Fibroblast of mammary gland (primary cell): ENCODE measurements at places on chromosomes 1 and 21.
A peak's percentile ranks its signal among the peaks of the same experiment; 100 is the strongest.

- no peak for DNase-seq
Observed at GRCh38 chr1:16393570-16394521, 26.8 kb downstream of the SZRD1 start.

- DNase-seq = peak; percentile 53
Observed at GRCh38 chr1:41576620-41577019, 92.1 kb upstream of the EDN2 start.

DNA sequence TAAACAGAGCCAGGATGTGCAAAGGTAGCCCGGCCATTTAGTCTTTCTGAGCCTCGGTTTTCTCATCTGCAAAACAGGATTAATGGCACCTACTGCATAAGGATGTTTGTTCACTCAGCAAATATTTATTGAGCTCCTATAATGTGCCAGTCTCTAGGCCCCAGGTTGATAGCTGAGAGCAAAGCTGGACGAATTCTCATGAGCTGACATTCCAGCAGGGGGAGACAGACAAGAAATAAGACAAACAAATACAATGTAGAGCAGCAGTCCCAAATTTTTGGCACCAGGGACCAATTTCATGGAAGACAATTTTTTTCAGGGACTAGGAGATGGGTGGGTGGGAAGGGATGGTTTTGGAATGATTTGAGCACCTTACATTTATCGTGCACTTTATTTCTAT lies 74.3 kb upstream of the PAX7 start:
- peak; percentile 26 for DNase-seq

GRCh38 chr1:41683681-41684500 lies 199.4 kb upstream of the EDN2 start:
- DNase-seq = peak; percentile 60

DNA sequence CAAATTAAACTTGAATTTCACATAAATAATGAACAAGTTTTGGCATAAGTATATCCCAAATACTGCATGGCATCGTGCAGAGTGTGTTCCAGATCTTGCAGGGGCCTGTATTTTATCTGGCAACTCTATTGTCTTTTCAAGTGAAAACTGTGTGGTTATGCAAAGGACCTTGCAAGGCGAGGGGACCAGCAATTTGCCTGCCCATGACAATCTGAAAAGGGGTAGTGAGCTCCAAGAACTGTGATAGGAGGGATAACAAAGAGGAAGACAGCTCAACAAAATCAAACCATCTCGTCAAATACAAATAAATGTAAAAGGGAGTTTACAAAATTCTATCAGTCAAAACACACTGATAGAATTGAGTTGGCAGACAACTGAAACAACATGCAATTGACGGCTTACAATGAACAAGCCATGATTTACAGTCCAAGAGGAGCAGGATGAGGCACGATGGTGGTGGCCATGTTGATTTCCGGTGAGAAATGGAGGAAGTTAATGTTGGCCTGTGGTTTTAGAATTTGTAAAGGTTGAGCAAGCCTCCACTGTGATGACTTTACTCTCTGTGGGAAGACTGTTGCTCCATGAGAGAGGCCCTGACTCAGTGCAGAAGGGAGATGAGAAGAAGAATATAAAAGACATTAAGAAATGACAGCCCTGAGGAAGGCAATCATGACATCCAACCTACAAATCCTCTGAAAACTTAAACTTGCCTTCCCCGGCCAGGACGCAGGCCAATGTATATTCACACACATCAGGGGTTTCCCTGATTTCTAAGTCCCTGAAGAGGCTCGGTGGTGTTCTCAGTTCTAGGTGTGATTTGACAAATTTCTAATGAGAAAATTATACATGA lies 132.2 kb downstream of the ADSS2 start:
- peak; percentile 94 for DNase-seq

- DNase-seq = no peak
Observed at GRCh38 chr1:179598631-179599030, 7.0 kb downstream of the TDRD5 start.

- DNase-seq = no peak
Observed at GRCh38 chr1:167792188-167792565, 70.4 kb downstream of the MPZL1 start.

DNA sequence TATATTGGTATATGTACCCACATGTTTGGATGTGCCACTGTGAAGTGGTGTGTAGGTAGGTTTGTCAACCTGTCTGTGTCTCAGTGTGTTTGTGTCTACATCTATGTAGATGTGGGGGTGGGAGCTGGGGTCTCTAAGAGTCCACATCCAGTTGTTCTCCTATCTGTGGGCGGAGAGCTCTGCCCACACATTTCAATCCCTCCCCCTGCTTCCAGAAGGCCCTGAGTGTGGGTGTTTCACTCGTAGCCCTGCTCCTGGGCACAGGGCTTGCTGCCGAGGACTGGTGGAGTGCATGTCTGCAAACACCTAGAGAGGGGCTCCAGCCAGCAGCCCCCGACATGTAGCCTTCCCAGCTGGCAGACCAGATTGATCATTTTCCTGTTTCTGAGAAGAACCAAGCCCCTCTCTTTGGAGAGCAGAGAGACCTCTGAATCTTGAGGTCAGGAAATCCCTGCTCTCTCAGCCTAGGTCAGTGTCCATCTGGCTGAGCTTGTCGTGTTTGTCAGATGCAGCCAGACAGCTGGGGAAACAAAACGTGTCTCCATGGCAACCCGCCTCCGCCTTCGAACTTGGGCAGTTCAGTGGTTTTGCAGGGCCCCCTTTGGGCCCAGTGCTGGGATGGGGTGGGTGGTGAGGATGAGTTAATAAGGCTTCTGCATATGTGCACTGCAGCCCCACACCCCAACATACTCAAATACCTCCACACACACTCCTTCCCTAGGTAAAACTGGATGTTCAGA lies 31.2 kb upstream of the SYNC start:
- peak; percentile 71 for DNase-seq

DNA sequence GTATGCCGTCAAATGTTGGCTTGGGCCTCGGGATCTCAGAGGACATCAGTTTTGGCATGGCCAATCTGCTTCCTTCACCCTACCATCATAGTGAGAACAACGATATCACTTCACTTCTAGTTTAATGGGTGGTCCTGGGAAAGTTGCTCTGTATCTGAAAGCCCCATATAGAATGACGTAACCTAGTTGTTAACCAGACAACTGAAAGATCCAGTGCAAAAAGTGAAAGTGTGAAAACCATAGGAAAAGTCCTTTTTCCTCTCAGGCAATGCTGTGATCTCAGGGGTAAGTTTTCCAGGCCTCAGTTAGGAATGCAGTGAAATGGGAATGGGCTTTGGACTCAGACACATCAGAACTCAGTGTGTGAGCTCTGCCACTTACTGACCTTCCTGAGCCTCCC lies 18.6 kb upstream of the ATP1B1 start:
- DNase-seq = no peak

- DNase-seq = no peak
Observed at GRCh38 chr1:92877081-92877711, 45.4 kb downstream of the RPL5 start.

DNA sequence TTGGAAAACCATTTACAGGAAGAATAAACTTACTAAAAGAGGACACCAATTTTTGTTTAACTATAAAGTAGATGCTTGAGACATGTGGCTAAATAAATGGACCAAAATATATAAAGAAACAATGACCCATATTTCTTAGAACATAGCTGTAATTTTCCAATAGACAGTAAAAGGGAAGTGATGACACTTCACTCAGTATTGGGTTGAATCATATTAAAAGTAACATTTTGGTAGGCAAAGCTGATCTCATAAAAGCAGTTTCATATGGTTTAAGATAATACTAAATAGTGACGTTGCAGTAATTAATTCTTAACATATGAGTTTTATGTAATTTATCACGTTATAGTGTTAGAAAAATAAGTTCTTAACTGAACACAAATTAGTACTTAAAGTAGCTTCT lies 308.9 kb upstream of the RUNX1 start:
- DNase-seq = no peak

DNA sequence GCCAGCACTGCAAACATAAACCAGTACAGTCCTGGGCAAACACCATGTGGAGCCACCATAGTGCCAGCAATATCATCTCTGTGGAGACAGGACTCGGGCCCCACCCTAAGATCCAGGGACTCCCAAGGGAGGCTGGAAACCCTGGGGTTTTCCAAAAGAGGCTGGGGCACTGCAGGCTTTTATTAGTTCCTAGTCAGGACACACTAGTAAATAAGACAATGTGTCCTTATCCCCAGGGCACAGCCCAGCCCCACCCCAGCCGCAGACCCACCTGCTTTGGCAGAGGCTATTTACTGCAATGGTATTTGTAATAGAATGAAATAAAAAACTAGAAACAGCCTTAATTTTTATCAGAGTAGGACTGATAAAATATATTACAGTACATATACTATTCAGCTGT lies 486 bp upstream of the GJB3 start:
- no peak for DNase-seq

DNA sequence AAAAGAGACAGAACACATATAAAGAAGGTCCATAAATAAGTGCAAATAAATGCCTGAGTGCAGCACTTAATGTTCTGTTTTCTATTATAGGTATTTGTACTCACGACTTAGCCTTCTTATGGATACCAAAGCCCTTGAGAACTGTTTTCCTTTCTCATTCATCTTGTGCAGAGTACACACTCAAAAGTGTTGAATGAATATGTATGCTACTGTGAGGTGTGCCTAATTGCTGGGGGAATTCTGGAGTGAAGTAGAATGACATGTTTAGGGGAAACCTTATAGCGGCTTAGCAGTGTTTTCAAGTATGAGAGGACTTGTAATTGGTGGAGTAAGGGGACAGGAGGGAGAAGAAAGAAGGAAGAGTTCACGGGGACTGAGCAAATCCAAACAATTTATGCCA lies 157.6 kb downstream of the CACNA1E start:
- DNase-seq = no peak

- DNase-seq = no peak
Observed at GRCh38 chr1:3819771-3820200, 23.5 kb upstream of the LRRC47 start.

DNA sequence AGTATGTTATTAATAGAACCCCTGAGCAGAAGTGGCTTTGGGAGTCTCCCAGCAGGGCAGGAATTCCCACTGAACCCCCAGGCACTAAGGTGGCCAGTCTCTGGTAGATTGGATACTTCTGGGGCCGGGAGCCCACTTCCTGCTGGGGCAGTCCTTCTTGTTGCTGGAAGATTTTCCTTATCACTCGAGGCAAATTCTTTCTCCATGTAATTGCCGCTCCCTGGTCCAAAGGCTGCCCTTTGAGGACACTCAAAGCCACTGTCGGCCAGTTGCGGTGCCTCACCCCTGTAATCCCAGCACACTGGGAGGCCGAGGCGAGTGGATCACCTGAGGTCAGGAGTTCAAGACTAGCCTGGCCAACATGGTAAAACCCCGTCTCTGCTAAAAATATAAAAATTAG lies 22.6 kb upstream of the TNFRSF1B start:
- DNase-seq = no peak

DNA sequence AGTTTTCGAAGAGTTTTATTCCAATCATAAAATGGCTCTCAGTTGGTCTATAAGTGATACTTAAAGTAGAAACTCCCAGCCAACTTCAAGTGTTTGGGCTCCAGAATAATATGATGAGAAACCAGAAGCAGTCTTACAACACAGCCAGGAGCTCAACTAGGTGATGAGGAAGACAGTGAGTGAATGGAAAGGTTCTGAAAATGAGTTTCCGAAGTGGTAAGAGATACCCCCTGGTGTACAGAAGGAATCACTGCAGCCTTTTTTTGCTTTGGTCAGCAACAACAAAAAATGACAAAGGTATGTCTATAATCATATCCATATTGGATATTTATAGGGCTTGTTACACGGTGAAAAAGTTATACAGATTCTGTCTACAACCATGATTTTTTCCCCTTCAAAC lies 16.5 kb downstream of the KRTAP19-1 start:
- peak; percentile 2 for DNase-seq

GRCh38 chr1:31712068-31712467 lies 8.3 kb upstream of the COL16A1 start:
- peak; percentile 64 for DNase-seq

- no peak for DNase-seq
Observed at GRCh38 chr1:116804736-116805135, 50.5 kb downstream of the CD2 start.

GRCh38 chr1:17348593-17349234 lies 23.3 kb upstream of the PADI6 start:
- no peak for DNase-seq

DNA sequence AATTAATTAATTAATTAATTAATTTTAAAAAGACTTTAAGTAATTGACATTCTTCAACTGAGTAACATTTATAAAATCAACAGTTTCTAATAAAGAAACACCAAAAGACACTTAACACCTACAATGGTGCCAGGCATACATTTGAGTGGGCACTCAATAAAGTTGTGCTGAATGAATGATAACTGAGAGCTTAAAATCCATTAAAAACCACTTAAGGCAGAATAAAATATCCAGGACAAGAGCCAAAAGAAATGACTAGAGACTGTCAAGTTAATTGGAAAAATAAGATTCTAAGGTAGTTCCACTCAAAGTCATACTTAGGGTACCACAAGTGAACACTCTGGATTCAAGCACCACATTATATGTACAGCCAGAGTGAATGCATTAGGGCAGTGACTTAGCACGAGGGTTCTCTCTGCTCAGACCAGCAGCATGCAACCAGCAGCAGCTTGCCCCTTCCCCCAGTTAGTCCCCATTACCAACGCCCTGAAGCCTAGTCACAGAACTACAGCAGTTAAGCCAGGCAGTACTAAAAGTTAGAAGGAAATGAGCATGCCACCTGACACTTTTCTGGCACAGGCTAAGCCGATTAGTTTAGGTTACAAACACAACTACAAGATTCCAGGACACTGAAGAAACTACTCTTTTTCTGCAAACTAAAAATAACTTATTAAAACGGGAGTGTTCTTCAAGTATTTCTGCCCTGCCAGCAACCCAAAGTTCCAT lies 46.5 kb downstream of the LUZP1 start:
- DNase-seq = peak; percentile 72

- no peak for DNase-seq
Observed at GRCh38 chr21:19731251-19731650, 1267.0 kb upstream of the NCAM2 start.

DNA sequence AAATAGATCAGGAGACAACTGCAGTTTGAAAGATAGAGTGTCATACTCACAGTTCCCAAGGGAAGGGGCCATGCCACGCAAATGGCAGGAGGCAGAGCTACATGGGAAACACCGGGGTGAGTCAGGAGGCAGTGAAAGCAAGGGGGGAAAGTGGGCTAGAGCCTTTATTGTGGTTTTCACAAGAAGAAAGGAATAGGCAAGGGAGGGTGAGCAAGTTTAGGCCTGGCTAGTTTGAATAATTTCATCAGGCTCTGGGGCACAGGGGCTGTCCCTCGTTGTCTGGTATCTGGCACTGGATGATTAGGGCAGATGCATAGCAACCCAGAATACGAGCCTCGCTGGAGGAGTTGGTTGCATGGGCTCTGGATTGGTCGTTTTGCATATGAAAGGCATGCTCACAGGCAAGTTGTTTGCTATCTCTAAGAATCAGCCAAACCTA lies 17.0 kb upstream of the ITLN2 start:
- no peak for DNase-seq

DNA sequence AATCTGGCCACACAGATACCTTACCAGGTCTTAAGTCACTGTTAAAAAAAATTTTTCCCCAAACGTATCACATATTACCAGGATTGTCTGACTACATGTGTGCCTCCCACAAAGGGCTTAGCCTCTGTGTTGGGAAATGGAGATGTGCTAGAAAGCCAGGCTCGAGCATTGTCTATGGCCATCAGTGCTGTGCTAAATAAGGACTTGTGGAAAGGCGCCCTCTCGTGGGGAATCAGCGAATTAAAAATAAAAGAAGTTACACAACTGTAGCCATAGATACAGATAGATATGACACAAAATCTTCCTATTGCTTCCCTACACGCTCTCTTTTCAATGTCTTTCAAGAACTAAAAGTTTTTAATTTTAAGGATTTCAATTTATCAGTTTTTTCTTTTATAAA lies 47.5 kb upstream of the CRNN start:
- peak; percentile 71 for DNase-seq

GRCh38 chr1:197304638-197305200 lies 36.7 kb downstream of the CRB1 start:
- no peak for DNase-seq
